ENCODE measurements at places on chromosomes 12 and 14. TPM values are rescaled to one million over a fixed set of nuclear protein-coding genes. Genes with fewer than 3 reads are reported as not detected.

GRCh38 chr14:25350802-25351201 is 300.9 kb upstream of the STXBP6 start:
- DNase-seq, result no peak

- DNase-seq, result no peak
These were observed 59.4 kb downstream of the MYRFL start for GRCh38 chr12:69884386-69884785.

The SPTB gene
- 0.86 TPM for total RNA-seq

The MSI1 gene
- not detected for total RNA-seq

GRCh38 chr14:58072288-58073071 is 79.5 kb downstream of the ARMH4 start:
- peak; percentile 68 for DNase-seq

The EML5 gene
- 0.96 TPM for total RNA-seq

DNA sequence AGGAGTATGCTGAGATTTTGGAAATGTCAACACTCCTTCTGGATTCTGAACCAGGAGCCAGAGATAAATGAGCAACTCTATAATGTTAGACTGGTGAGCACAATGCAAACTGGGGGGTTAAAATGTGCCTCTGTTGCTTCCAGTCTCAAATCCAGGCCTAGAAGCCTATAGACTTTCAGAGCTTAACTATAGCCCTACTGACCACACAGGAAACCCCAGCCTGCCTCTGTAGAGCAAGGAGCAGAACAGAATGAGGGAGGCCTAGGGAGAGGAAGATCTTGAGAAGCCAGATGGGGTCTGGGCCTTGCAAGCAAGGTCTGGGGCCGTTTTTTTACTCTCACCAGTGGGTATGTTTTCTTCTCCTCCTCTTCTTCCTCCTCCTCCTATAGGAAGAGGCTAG is 225.4 kb upstream of the KITLG start:
- no peak for DNase-seq

DNA sequence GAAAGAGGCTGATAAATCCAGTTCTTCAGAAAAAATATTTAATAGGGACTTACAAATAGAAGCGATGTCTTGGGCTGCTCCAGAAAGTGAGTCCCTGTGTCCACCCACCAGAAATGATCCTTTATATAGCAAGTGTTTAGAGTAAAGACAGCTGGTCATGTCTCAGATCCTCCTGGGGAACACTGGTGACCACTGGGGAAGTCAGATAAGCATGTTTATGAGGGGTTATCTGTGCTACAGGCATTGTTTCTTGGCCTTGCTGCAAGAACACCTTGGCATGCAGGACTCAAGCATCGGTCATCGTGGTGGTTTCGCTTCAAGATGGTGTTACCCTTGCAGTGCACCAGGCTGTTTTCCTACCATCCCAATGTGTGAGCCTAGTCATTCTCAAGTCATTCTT is 27.2 kb downstream of the CPM start:
- no peak for DNase-seq

DNA sequence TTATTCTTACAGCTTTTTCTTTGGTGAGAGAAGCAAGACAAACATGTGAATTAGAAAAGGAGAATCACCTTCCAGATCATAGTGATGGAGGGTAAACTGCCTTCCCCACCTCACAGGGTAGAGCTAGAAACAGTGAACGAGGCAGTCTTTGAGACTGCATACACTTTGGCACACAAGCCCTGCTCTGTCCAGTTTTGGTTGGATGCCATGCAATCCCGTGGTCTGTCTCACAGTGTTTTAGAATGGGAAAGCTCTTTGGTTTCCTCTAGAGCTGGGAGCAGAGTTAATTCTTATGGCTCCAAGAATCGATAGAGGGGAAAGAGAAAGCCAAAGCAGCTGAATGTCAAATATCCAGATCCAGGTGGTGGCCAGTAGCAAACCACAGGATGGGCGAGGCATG is 21.9 kb downstream of the TDP1 start:
- DNase-seq, result no peak

- no peak for DNase-seq
These were observed 627 bp downstream of the TESC start for GRCh38 chr12:117098361-117099217.

Data from M059J (cell line).